Activated naive CD4-positive, alpha-beta T cell (primary cell): ENCODE measurements at places on chromosomes 2 and 18.

GRCh38 chr2:7963787-7964186 lies 718.1 kb upstream of the ID2 start:
- DNase-seq, result no peak

DNA sequence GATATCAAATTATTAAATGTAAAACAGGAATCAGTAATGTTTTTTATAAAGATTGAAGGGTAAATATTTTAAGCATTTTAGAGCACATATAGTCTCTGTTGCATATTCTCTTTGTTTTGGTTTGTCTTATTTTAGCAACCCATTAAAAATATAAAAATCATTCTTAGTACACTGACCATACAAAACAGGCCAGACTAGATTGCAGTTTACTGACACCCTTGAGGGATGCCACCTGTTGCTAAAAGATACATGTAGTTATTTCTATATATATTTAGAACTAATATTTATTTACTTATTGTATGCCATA lies 44.7 kb upstream of the SULT1C3 start:
- no peak for DNase-seq

- DNase-seq, result no peak
Measured at GRCh38 chr2:205267323-205267722, 415.0 kb upstream of the NRP2 start.

- DNase-seq, result no peak
Measured at GRCh38 chr2:176851889-176852483, 360.6 kb upstream of the HNRNPA3 start.

DNA sequence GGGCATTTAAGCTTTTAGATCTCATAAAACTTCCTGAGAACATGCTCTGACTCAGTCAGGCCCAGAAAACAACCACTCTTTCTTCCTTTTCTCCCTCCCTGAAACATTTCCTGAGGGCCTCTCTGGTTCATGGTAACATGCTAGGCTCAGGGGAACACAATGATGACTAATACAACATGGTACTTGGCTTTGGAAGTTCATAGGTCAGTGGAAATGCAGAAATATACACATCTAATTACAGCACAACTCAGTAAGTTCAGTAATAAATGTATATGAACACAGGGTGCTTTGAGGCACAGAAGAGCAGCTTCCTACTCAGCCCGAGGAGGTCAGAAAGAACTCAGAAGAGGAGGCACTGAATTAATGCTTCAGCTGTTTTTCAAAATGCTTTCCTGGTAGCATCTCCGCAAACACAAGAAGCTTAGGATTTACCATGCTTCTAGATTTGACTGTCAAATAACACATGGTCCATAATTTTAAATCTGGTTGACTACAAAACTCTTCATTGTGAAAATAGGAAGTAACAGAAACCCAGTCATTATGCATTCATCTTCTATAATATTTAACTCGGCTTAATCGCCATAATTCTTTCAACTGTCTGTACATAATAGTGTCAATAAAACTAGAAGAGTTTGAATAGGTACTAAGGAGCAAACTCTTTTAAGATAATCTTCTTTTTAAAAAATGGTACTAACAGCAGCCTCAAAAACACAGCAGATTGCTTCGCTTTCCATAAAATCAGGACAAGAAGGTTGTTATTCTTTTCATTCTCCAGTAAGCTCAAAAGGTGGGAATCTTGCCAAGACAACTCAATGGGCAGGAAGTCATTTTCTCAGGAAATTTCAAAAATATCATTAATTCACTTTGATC lies 251.3 kb downstream of the DLGAP1 start:
- no peak for DNase-seq
